Stimulated activated CD4-positive, alpha-beta T cell treated with anti-CD3 and anti-CD28 coated beads, Interleukin-1b, Interleukin-23, amount 100 ng/mL, for 24 hours (primary cell): ENCODE measurements at places on chromosomes 16 and 17.

GRCh38 chr16:228151-228851 lies 948 bp downstream of the LUC7L start:
- no peak for DNase-seq

DNA sequence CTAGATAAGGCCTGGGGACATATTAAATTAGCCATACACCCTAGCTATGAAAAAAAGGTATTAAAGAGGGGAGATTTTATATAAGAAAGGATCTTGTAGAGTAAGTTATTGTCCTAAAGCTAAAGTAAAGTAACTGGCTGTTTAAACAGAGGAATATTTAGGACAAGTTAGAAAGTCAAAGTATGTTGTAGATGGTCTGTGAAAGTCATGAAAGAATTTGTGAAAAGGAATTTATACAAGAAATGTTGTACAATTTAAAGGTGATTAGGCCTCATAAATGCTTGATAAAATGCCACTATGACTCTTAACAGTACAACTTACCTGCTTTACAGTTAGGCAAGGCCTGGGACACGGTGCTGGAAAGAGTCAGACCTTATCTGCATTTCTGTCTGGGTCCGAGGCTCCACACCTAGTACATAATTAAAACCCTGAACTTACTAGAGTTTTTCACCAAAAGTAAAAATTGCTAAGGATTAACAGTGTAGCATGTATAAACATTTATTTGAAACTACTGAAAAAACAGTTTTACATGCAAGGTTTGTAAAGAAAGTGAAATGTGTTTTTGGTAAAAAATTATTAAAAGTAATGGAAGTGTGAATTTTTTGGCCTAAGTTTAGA lies 445.3 kb upstream of the TOM1L1 start:
- no peak for DNase-seq

GRCh38 chr16:14308368-14308723 lies 237.2 kb downstream of the MRTFB start:
- DNase-seq, result no peak

- DNase-seq, result no peak
Observed at GRCh38 chr17:17151055-17151454, 55.1 kb downstream of the PLD6 start.

DNA sequence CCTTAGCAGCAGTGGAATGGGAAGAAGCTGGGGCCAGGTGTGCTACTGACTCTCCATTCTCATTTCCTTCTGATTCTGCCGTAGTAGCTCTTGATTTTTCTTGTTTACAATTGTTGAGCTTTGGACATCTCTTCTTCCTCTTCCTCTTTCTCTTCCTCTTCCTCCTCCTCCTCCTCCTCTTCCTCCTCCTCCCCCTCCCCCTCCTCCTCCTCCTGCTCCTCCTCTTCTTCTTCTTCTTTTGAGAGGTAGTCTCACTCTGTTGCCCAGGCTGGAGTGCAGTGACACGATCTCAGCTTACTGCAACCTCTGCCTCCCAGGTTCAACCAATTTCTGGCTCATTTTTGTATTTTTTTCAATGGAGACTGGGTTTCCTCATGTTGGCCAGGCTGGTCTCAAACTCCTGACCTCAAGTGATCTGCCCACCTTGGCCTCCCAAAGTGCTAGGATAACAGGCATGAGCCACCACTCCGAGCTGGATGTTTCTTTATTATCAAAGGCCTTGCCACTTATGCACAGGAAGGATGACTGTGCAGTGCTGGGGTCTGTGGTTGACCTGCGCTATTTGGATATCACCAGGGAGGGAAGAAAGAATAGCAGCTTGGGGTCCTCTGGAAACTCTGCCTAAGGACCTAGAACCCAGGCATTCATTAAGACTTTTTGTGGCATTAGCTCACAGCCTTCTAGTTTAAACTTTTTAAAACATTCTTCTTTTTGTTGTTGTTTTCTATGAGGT lies 127.8 kb upstream of the KCNJ16 start:
- DNase-seq, result no peak

- no peak for DNase-seq
Observed at GRCh38 chr16:66382966-66383299, 16.4 kb downstream of the CDH5 start.

GRCh38 chr17:57506774-57507127 lies 238.3 kb downstream of the CCDC182 start:
- no peak for DNase-seq

GRCh38 chr16:54957403-54958166 lies 26.9 kb downstream of the IRX5 start:
- no peak for DNase-seq

GRCh38 chr17:81922566-81923301 lies 4.8 kb upstream of the SIRT7 start:
- DNase-seq, result no peak

DNA sequence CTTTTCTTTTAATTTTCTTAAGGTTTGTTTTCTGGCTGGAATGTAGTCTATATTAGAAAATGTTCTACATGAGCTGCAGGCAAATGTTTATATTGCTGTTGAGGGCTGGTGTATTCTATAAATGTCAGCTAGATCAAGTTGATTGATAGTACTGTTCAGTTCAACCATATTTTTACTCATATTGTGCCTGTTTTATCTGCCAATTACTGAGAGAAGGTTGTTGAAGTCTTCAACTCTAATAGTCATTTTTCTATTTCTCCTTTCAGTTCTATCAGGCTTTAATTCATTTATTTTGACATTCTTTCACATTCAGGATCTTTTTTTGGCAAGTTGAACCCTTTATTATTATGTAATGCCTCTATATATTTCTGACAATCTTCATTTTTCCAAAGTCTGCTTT lies 93.2 kb upstream of the HS3ST3A1 start:
- no peak for DNase-seq

- no peak for DNase-seq
Observed at GRCh38 chr17:28657756-28658155, 4.0 kb downstream of the SDF2 start.

DNA sequence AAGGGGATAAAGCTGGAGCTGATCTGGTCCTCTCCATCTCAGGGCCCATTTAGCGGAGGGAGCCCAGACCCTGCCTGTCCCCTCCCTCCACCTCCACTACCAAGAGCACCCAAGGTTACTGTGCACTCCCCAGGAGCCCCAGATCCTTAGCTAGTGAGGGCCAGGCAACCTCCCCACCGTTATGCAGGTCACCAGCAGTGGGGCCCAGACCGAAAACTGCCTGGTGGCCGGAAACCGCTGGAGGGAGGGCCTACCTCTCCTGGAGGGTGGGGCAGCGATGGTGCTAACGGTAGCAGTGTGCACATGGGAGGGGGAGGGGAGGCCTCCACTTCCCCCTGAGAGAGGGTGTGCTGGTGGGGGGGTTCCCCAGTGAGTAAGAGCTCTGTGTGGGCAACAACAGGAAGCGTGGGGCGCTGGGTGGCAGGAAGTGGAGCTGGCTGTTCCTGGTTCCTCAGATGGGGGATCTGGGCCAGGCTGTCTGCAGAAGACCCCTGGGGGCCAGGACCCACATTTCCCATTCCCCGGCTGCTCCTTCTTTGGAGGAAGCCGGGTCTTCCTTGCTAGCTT lies 4.4 kb downstream of the FMNL1 start:
- DNase-seq, result peak; percentile 83

GRCh38 chr17:81402981-81403467 lies 7.8 kb downstream of the BAHCC1 start:
- DNase-seq, result no peak

- no peak for DNase-seq
Observed at GRCh38 chr16:87065446-87066132, 251.6 kb downstream of the C16orf95 start.

DNA sequence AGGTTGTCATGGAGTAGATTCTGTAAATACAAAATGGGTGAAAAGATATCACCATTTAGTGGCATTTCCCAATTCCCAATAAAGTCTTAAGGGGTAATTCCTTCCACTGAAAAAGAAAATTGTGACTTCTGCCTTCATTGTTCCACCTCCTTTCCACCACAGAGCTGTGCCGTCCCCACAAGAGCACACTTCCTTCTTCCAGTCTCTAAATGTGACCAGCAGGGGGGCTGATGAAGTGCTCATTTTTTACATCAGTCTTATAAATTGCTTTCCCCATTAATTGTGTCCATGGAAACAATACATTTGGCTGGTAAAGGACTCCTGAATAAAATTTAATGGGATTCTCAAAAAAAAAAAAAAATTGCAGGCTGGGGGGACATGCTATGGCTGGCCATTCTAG lies 260.8 kb upstream of the PSMD7 start:
- DNase-seq, result no peak

DNA sequence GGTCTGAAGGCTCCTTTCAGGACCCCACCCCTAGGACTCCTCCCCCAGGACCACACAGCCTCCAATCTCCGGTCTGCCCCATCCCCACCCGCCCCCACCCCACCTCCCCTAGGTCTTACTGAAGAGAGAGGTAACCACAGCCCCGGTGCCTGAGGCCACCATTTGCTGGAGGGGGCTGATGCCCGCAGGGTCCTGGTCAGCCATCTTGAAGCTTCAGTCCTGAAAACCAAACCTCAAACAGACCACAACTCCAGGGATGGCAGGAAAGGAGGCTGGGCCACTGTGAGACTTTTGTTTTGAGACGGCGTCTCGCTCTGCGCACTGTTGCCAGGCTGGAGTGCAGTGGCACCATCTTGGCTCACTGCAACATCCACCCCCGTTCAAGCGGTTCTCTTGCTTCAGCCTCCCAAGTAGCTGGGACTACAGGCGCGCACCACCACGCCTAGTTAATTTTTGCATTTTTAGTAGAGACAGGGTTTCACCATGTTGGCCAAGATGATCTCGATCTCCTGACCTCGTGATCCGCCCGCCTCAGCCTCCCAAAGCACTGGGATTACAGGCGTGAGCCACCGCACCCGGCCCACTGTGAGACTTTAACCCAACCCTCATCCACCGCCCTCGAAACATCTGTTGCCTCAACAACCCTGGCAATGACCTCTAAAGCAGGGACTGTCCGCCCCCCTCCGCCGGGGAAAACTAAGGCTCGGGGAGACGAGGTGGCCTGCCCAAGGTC lies 1.1 kb downstream of the SLC25A39 start:
- no peak for DNase-seq

- no peak for DNase-seq
Observed at GRCh38 chr17:3622977-3623594, 13.0 kb downstream of the SHPK start.

GRCh38 chr16:52924162-52924561 lies 128.5 kb downstream of the CHD9NB start:
- no peak for DNase-seq

- DNase-seq, result no peak
Observed at GRCh38 chr16:11546608-11547061, 40.1 kb downstream of the LITAF start.
